ENCODE measurements at places on chromosomes 1 and 21.

GRCh38 chr1:240508950-240509349, 103.0 kb downstream of the GREM2 start:
- no peak for DNase-seq

GRCh38 chr1:197686702-197687355, 88.5 kb downstream of the DENND1B start:
- no peak for DNase-seq

GRCh38 chr21:36804874-36805611, 106.1 kb downstream of the SIM2 start:
- DNase-seq: no peak

GRCh38 chr1:192563129-192563528, 12.4 kb upstream of the RGS1 start:
- no peak for DNase-seq

DNA sequence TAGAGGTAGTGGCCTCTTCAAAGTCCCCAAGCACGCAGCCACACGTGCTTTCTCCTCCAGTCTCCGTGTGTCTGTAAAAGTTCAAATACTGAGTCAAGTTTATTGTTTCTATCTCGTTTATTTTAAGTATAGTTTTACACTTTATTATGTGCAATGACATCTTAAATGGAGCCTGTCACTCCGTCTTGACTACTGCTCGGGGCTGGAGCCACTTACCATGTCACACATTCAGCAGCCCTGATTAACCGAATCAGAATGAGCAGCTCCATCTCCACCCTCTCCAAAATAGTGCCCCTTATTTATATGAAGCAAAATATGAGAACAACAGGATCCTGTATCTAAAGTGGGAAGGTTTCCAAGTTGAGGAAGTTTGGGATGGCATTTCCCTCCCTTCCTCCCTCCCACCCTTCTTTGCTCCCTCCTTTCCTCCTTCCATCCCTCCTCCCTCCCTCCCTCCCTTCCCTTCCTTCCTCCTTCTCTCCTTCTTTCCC, 201.0 kb downstream of the PBX1 start:
- DNase-seq: no peak

- DNase-seq: no peak
Observed at GRCh38 chr1:4425892-4426291, 228.5 kb upstream of the AJAP1 start.

DNA sequence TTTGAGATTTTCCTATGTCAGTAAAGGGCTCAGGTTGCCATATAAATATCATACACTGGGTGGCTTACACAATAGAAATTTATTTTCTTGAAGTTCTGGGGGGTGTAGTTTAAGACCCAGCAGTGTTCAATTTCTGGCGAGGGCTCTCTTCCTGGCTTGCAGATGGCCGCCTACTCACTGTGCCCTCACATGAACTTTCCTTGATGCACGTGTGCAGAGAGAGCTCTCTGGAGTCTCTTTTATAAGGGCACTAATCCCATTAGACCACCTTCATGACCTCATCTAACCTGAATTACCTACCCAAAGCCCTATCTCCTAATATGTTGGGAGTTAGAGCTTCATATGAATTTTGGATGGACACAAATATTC, 21.1 kb downstream of the TMEM51 start:
- DNase-seq: no peak

DNA sequence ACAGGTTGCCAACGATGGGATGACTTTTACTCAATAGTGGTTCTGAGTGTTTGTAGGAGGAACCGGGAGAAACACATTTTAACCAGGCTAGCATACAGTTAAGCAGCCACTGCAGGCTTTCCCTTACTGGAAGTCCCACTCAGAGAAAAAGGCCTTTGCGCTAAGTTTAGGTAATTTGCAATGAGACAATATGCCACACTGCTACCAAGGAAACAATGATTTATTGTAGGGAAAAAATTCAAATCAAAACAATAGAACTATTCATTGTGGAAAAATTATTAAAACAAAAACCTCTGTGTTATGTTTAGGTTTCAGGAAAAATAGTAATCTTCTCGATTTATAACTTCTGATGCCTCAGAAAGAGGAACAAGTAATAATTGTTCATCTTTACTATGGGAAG, 51.4 kb upstream of the CR2 start:
- DNase-seq: no peak

- DNase-seq: no peak
Observed at GRCh38 chr1:83717785-83718184, 281.1 kb downstream of the TTLL7 start.

GRCh38 chr1:9601942-9602793, 13.5 kb downstream of the TMEM201 start:
- no peak for DNase-seq

DNA sequence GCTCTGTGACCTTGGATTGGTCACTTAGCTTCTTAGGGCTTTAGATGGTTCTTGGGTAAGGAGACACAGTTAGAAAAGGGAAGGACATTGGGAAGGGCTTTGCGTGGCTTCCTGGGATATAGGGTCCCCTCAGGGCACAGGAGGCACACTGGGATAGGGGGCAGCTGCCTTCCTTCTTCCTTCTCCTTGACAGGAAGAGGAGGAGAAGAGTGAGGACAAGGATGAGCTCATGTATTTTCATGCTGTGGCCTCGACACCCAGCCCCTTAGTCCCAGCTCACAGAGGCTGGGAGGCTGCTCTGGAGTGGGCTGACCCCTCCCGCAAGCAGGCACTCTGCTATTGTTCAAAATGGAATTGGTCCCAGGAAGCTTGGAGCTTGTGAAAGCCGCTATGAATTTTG, 45.7 kb upstream of the POU3F1 start:
- no peak for DNase-seq

DNA sequence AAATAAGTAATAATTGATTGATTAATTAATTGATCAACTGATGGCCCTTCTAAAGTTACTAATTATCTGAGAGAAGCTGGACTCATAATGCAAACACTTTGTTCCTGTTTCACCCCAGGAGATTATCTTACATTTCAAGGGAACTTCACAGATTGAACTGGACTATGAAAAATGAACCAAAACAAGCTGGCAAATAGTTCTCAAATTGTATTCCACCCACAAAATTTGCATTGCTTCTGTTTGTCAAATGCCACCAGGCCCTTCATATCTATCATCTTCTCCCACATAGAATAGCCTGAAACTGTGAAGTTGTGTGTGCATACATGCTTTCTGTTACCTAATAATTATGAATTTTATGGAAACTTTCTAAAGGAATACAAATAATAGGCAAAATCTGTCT, 104.0 kb downstream of the ZNF281 start:
- DNase-seq: no peak

GRCh38 chr1:170544624-170545023, 12.7 kb downstream of the GORAB start:
- DNase-seq: no peak

DNA sequence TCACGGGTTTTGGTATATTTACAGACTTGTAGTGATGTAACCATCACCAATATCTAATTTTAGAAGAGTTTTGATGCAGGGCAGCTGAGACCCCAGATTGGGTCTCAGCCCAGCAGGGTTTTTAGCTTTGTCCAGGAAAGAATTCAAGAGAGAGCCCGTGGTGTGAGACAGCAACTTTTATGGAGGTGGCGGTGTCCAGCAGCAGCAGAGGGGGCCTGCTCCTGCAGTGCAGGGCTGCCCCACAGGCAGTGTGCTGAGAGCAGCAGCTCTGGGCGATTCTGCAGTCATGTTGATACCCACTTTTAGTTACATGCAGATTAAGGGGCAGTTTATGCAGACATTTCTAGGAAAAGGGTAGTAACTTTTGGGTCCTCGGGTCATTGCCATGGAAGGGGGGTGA, 1.8 kb upstream of the EPHX1 start:
- DNase-seq: no peak

- no peak for DNase-seq
Observed at GRCh38 chr1:18109756-18110597, 2.4 kb downstream of the IGSF21 start.

GRCh38 chr1:28421744-28422143, 52.2 kb downstream of the PHACTR4 start:
- DNase-seq: no peak

- no peak for DNase-seq
Observed at GRCh38 chr1:169488157-169488556, 2.4 kb upstream of the SLC19A2 start.

DNA sequence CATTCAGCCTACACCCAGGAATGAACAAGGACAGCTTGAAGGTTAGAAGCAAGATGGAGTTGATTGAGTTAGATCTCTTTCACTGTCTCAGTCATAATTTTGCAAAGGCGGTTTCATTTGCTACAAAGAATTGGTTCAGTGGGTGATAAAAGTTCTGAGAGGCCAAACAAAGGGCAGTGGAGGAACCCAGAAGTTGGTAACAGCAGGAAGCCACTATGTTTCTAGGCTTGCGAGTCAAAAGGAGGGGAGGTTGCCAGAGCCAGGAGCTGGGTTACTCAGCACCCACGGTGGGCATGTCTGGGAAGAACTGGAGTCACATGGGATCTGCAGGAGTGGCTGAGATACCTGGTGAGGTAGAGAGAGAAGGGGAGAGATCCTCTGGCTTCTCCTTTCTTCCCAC, 64.2 kb upstream of the MRPS6 start:
- no peak for DNase-seq

GRCh38 chr1:195933835-195934234, 674.4 kb downstream of the KCNT2 start:
- no peak for DNase-seq

GRCh38 chr1:198483006-198483405, 57.5 kb downstream of the ATP6V1G3 start:
- DNase-seq: no peak

DNA sequence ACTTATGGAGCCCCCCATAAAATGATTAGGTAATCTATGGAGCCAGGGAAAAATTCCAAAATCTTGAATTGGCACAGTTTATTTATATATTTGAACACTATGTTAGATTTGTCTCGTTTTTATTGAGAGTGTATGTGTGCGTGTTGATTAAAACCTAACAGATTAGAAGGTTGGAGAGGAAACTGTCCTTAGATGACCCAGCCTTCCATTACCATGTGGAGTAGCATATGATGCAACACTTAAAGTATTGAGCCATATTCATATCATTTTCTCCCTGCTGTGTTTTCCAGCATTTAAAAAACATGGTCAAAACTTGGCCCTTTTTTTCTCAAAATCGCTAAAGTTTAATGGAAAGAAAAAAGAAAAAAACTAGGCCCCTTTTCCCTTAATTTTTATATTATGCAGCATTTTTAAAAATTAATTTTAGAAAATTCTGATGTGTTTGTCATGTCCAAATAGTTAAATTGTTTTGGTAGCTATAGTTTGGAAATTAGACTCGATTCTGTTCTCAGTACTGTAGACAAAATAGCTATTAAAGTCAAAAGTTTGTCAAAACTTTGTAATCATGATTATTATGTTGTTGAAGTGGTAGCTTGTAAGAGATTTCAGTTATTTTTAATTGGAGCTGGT, 2.3 kb downstream of the LRRC8D start:
- DNase-seq: no peak

- DNase-seq: no peak
Observed at GRCh38 chr1:10146391-10146790, 64.0 kb upstream of the KIF1B start.

GRCh38 chr21:38879912-38880576, 74.3 kb downstream of the ETS2 start:
- no peak for DNase-seq

GRCh38 chr1:76135835-76136234, 61.3 kb downstream of the ST6GALNAC3 start:
- DNase-seq: no peak
